Stimulated activated CD8-positive, alpha-beta memory T cell treated with anti-CD3 and anti-CD28 coated beads, Interleukin-15, amount 100 ng/mL, for 4 hours (primary cell): ENCODE measurements at places on chromosomes 1 and 21.

GRCh38 chr1:176899321-176899720 lies 265.2 kb downstream of the ASTN1 start:
- DNase-seq, result no peak

- no peak for DNase-seq
These were observed 797 bp downstream of the CC2D1B start for GRCh38 chr1:52365071-52365745.

DNA sequence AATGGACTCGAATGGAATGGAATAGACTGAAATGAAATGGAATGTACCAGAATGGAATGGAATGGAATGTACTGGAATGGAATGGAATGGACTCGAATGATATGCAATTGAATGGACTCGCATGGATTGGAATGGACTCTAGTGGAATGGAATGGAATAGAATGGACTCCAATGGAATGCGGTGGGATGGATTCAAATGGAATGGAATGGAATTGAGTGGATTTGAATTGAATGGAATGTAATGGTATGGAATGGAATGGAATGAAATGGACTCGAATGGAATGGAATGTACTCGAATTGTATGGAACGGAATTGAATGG lies 99.6 kb upstream of the FBXO28 start:
- no peak for DNase-seq

DNA sequence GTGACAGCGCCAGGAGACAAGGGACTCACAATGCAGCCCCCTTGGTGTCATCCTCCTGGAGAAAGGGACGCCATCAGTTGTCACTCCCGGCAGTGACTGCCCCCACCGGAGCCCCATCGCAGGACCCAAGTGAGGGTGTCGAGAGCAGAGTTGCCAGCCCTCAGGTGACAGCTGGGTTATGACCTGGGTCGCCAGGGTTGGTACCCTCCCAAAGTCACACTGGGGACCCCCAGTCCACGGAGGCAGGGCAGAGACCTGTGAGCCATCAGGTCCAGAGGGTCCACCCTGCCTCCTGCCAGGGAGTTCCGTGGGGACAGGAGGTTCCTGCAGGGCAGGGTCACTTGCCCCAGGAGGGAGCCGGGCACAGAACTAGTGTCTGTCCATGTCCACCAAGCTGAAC lies 78.2 kb upstream of the IFFO2 start:
- DNase-seq, result no peak
